H9 (cell line): ENCODE measurements at places on chromosomes 16 and 17. TPM values are rescaled to one million over a fixed set of nuclear protein-coding genes. Genes with fewer than 3 reads are reported as not detected.

The MTSS2 gene
- 41.0 and 42.5 TPM in 2 replicates for total RNA-seq

The RAB40C gene
- total RNA-seq = 19.1 and 20.4 TPM in 2 replicates

The SYT17 gene
- 2.6 and 3.0 TPM in 2 replicates for total RNA-seq

The PRSS8 gene
- 64.0 and 65.0 TPM in 2 replicates for total RNA-seq
